A549 treated with GW870086 at 1 μM for 4 hours (cell line): ENCODE measurements at places on chromosomes 3 and 15. TPM values are rescaled to one million over a fixed set of nuclear protein-coding genes. Genes with fewer than 3 reads are reported as not detected.

The CAMKV gene
- total RNA-seq: 0.30 to 0.63 TPM (median 0.45 TPM) in 5 replicates

The CSPG5 gene
- total RNA-seq: 0.96 to 1.2 TPM (median 1.1 TPM) in 5 replicates

The SV2B gene
- total RNA-seq: 0.06 to 0.15 TPM (median 0.12 TPM) in 4 of 5 replicates, not detected in the other

The SRGAP3 gene
- total RNA-seq: 0.30 to 0.69 TPM (median 0.59 TPM) in 5 replicates

The CCR8 gene
- total RNA-seq: not detected in 5 replicates

The CCDC54 gene
- not detected in 5 replicates for total RNA-seq

The TNNC1 gene
- 1.1 to 1.9 TPM (median 1.6 TPM) in 5 replicates for total RNA-seq

The ZMYND10 gene
- 0.37 to 1.8 TPM (median 1.2 TPM) in 5 replicates for total RNA-seq

The NMNAT3 gene
- 1.2 to 2.3 TPM (median 1.6 TPM) in 5 replicates for total RNA-seq

The CXCR6 gene
- total RNA-seq: not detected in 5 replicates

The CAMP gene
- not detected in 5 replicates for total RNA-seq

The ANKUB1 gene
- not detected in 5 replicates for total RNA-seq

The CADPS gene
- not detected in 5 replicates for total RNA-seq

The CACNA2D3 gene
- total RNA-seq: 0.15 to 0.34 TPM (median 0.25 TPM) in 4 of 5 replicates, not detected in the other

The GOLGA6D gene
- 0.05 to 0.09 TPM in 2 of 5 replicates, not detected in the others for total RNA-seq

The LIPC gene
- total RNA-seq: 0.06 to 0.21 TPM (median 0.13 TPM) in 4 of 5 replicates, not detected in the other

The ATP10A gene
- total RNA-seq: 7.9 to 10.6 TPM (median 9.3 TPM) in 5 replicates

The ARL6IP5 gene
- total RNA-seq: 80.4 to 113 TPM (median 95.7 TPM) in 5 replicates

The ROBO2 gene
- not detected in 5 replicates for total RNA-seq

The TUSC7 gene
- total RNA-seq: not detected in 5 replicates

The BNIP2 gene
- 61.6 to 93.6 TPM (median 70.2 TPM) in 5 replicates for total RNA-seq

The GOLGA8B gene
- 14.1 to 22.5 TPM (median 17.9 TPM) in 5 replicates for total RNA-seq

The AADACL2 gene
- not detected in 5 replicates for total RNA-seq

The NANOGP8 gene
- total RNA-seq: not detected in 5 replicates

The C3orf22 gene
- total RNA-seq: not detected in 5 replicates

The FGF7 gene
- not detected in 5 replicates for total RNA-seq

The C3orf49 gene
- not detected in 5 replicates for total RNA-seq

The GNAI2 gene
- total RNA-seq: 36.6 to 47.7 TPM (median 45.5 TPM) in 5 replicates

The CELSR3 gene
- 3.1 to 4.8 TPM (median 4.0 TPM) in 5 replicates for total RNA-seq

The OR5K2 gene
- total RNA-seq: not detected in 5 replicates

The SOX14 gene
- total RNA-seq: not detected in 5 replicates

The PCLAF gene
- total RNA-seq: 128 to 247 TPM (median 163 TPM) in 5 replicates

The SLC22A13 gene
- total RNA-seq: 0.07 to 0.10 TPM in 2 of 5 replicates, not detected in the others

The PPP2R3A gene
- total RNA-seq: 1.1 to 3.4 TPM (median 2.4 TPM) in 5 replicates

The GOLGA8J gene
- total RNA-seq: 0.10 TPM in 1 of 5 replicates, not detected in the others

The ADAMTS7 gene
- total RNA-seq: 4.8 to 7.8 TPM (median 6.2 TPM) in 5 replicates

The GDPGP1 gene
- 3.7 to 6.0 TPM (median 4.9 TPM) in 5 replicates for total RNA-seq

The MYLK gene
- 10.5 to 16.3 TPM (median 12.6 TPM) in 5 replicates for total RNA-seq

The ARPP21 gene
- 0.16 to 0.25 TPM in 2 of 5 replicates, not detected in the others for total RNA-seq

The GRK7 gene
- not detected in 5 replicates for total RNA-seq

The PCNP gene
- 99.4 to 121 TPM (median 106 TPM) in 5 replicates for total RNA-seq

The GOLGA8S gene
- total RNA-seq: 0.07 to 0.19 TPM (median 0.17 TPM) in 5 replicates

The SCN11A gene
- total RNA-seq: 0.02 TPM in 1 of 5 replicates, not detected in the others

The ZNF501 gene
- total RNA-seq: not detected in 5 replicates

The SAMD7 gene
- not detected in 5 replicates for total RNA-seq

The MINDY2 gene
- 2.8 to 6.0 TPM (median 5.2 TPM) in 5 replicates for total RNA-seq

The XCR1 gene
- not detected in 5 replicates for total RNA-seq

The SNURF gene
- total RNA-seq: 7.5 to 10.4 TPM (median 8.8 TPM) in 5 replicates

The ATP8B4 gene
- 0.57 to 1.4 TPM (median 0.63 TPM) in 5 replicates for total RNA-seq

The TTLL13 gene
- total RNA-seq: 0.17 to 0.51 TPM (median 0.24 TPM) in 4 of 5 replicates, not detected in the other

The HRG gene
- not detected in 5 replicates for total RNA-seq

The THAP10 gene
- total RNA-seq: 3.7 to 6.3 TPM (median 4.8 TPM) in 5 replicates

The TFDP2 gene
- 13.9 to 21.1 TPM (median 18.7 TPM) in 5 replicates for total RNA-seq

The RTP3 gene
- total RNA-seq: not detected in 5 replicates

The MORC1 gene
- total RNA-seq: not detected in 5 replicates

The CSTA gene
- 0.43 to 2.0 TPM (median 0.81 TPM) in 5 replicates for total RNA-seq
